NCI-H1105 treated with DMSO at 0.1 percent for 48 hours (cell line): ENCODE measurements at places on chromosomes 4 and X.
A peak's percentile ranks its signal among the peaks of the same experiment; 100 is the strongest.

DNA sequence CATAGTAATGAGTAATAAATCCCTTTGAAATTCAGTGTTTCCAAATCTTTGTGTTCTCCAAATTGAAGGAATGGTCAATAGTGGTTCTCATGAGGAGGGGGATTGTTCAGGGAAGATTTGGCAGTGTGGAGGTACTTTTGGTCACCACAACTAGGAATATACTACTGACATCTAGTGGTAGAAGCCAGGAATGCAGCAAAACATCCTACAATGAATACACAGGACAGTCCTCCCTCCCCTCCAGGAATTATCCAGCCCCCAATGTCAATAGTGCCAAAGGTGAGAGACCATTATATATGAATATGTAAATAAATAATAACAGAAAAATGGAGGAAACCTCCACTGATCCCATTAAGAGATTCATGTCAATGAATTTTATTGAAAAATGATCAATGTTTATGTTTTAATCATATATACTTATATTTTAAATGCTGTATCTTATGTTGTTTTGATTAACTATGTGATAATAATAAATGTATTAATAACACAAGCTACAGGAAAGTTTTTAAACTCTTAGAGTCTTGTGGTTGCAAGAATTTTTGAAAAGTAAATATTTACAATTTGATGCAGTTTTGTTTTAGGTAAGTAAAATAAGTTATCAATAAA lies 14.4 kb upstream of the FAM9A start:
- peak; percentile 40 for DNase-seq

DNA sequence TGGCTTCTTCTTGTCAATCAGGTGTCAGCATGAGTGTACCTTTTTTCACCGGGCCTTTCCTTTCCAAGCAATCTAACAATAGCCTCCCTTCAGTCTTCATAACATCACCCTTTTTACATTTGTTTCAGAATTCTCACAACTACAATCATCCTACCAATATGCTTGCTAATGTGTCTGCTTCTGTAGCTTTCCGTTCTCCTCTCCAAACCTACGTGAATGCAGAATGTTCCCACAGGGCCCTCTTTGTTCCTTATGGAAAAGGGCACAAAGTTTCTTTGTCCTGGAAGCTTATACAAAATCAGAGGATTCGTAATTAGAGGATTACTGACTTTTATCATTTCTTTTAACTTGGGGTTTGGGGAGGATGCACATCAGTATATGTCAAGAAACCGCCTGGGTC lies 461.8 kb downstream of the CENPC start:
- DNase-seq: no peak

DNA sequence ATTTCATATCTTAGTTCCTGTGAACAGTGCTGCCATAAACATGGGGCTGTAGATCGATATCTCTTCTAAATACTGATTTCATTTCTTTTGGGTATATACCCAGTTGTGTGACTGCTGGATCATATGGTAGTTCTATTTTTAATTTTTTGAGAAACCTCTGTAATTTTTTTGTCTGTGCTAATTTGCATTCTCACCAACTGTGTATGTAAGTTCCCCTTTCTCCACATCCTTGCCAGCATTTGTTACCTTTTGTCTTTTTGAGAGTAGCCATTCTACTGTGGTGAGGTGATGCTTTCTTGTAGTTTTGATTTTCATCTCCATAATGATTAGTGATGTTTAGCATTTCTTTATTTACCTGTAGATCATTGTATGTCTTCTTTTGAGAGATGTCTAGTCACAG lies 2086.5 kb upstream of the TENM3 start:
- no peak for DNase-seq

GRCh38 chrX:131288738-131289511 lies at the start of gene IGSF1:
TSS of gene IGSF1 (minus strand) at chrX:131289306. CDS start at chrX:131286674, 2,632 bp downstream.
- peak; percentile 54 for DNase-seq

- no peak for DNase-seq
These were observed 23.1 kb upstream of the C1GALT1C1 start for GRCh38 chrX:120653000-120653399.

DNA sequence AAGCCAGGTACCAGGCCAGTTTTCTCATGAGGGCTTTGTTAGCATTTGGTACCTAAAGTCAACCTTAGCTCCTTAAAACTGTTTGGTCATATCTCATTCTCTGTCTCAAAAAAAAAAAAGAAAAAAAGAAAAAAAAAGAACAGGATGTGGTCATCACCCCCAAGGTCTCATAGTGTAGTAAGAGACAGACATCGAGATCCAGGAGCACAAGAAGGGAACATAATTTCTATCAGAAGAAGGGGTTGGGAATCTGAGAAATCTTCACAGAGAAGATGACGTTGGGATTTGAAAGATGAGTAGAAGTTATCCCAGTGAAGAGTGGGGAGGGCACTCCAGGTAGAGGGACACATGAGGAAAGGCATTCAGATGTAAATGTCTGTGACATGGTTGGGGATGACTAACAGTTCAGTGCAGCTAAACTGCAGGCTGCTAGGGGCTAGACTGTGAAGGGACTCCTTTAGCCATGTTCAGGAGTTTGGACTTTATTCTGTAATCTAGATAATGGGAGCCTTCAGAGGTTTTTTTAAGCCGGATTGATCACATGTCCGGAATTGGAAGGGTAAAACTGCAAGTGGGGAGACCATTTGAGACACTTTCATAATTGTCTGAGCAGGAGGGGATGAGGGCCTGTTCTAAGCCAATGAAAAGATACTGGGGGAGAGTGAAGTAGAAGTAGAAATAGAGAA lies 26.9 kb upstream of the GJB1 start:
- no peak for DNase-seq

DNA sequence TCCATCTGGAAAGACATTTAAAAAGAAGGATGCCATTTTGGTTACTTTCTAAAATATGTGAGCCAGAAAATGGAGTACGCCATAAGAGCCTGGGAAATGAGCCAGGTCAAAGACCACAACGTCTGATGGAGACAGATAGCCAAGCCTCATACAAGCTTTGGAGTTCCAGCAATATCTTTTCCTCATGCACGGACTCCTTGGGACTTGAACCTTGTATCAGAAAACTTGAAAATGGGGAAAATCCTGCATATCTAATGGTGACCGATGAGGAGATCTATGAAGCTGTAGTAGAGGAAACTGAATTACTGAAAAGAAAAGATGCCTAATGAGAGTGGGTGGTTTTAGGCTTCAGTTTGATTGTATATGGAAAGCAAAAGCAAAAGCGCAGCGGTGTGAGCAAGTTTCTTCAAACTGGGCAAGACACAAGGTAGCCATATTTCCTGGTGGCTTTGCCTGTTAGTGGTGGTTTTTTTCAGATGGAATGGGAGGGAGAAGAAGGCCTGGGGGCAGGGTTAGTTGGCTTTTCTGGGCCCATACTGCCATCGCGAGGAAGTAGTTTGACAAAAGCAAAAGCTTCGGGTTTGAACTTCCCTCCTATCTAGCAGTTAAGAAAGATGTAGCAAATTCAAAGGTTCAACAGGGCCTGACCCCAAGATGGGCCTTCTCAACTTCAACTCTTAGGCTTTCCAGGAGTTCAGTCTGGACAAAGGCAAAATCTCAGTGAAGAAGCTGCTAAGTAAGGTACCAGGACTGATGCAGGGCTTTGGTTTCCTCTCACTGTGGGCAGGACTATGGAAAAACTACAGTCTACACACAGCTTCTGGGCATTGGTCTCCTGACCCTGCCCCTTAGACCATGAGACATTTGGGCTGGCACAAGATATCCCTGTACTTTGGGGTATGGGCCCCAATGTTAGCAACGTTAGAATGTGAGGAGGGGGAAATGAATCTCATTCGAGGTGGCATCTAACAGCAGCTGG lies 210.0 kb upstream of the STK26 start:
- no peak for DNase-seq
